ENCODE measurements at places on chromosomes 16 and 17.

- no peak for DNase-seq
Measured at GRCh38 chr16:72401084-72401361, 229.1 kb upstream of the PMFBP1 start.

DNA sequence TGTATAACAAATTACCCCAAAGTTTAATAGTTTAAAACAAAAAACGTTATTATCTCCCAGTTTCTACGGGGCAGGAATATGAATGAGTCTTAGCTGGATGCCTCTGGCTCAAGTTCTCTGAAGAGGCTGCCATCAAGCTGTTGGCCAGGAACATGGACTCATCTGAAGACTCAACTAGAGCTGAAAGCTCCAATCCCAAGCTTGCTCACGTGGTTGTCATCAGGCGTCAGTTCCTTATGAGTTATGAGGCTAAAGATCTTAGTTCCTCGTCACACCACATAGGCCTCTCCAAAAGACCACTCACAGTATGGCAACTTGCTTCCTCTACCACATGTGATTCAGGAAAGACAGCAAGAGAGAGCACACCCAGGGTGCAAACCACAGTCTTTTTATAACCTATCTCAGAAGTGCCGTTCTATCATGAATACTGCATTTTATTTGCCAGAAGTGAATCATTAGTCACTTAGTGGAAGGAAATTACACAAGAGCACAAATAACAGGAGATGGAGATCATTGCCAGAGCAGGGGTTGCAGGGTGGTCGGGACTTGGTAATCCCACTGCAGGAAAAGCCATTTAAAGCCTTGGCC is 48.7 kb upstream of the NLK start:
- DNase-seq, result no peak

- no peak for DNase-seq
Measured at GRCh38 chr17:31329221-31329620, 7.8 kb upstream of the EVI2A start.

DNA sequence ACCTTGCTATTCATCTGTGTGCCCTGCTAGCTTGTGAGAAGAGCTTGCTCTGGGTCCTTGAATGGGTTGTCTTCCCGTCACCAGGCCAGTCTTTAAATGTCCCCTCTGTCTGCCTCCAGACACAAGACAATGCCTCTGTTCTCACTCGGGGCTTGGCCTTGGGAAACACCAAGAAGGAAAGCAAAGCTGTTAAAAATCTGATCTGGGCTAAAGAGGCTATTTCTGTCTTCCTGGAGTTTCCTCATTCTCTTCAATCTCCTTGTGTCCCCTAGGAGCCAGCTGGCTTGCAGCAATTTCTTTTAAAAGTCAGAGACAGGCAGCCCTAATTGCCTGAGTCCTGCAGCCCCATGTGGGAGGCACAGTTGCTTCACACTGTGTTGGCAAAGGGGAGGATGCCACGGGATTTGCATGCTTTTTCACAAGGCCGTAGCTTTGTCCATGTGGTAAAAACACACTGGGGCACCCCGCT is 2.5 kb downstream of the DNAI2 start:
- no peak for DNase-seq

- no peak for DNase-seq
Measured at GRCh38 chr16:21645261-21645721, 7.1 kb downstream of the IGSF6 start.

GRCh38 chr16:15907863-15908478 is 19.6 kb upstream of the CEP20 start:
- DNase-seq, result no peak

- DNase-seq, result no peak
Measured at GRCh38 chr16:85625053-85625452, 11.9 kb downstream of the GSE1 start.

Data from activated T-helper 1 cell treated with anti-CD3 and anti-CD28 coated beads, Interleukin-2, amount 50 U/mL, for 16 hours (primary cell).